H7 (cell line): ENCODE measurements at places on chromosomes 13 and 19. TPM values are rescaled to one million over a fixed set of nuclear protein-coding genes. Genes with fewer than 3 reads are reported as not detected.

Gene SNAPC2
- 25.5 and 25.9 TPM in 2 replicates for total RNA-seq

Gene CYP4F11
- total RNA-seq: not detected in 2 replicates

Gene CARM1
- 117 and 151 TPM in 2 replicates for total RNA-seq

Gene FAM216B
- not detected in 2 replicates for total RNA-seq

Gene LHB
- total RNA-seq: not detected in 2 replicates

Gene PRSS57
- total RNA-seq: not detected in 2 replicates

Gene LILRA2
- total RNA-seq: not detected in 2 replicates

Gene CEACAM20
- not detected in 2 replicates for total RNA-seq

Gene ZNF440
- 0.55 TPM in 1 of 2 replicates, not detected in the other for total RNA-seq

Gene ZNF208
- not detected in 2 replicates for total RNA-seq

Gene TTC9B
- total RNA-seq: not detected in 2 replicates

Gene C13orf46
- total RNA-seq: not detected in 2 replicates

Gene BEST2
- total RNA-seq: 0.37 and 1.5 TPM in 2 replicates
